Activated CD8-positive, alpha-beta memory T cell treated with anti-CD3 and anti-CD28 coated beads for 48 hours (primary cell): ENCODE measurements at places on chromosomes 2 and 18.

- DNase-seq: no peak
These were observed 804.3 kb downstream of the DCDC2C start for GRCh38 chr2:4507661-4508060.

DNA sequence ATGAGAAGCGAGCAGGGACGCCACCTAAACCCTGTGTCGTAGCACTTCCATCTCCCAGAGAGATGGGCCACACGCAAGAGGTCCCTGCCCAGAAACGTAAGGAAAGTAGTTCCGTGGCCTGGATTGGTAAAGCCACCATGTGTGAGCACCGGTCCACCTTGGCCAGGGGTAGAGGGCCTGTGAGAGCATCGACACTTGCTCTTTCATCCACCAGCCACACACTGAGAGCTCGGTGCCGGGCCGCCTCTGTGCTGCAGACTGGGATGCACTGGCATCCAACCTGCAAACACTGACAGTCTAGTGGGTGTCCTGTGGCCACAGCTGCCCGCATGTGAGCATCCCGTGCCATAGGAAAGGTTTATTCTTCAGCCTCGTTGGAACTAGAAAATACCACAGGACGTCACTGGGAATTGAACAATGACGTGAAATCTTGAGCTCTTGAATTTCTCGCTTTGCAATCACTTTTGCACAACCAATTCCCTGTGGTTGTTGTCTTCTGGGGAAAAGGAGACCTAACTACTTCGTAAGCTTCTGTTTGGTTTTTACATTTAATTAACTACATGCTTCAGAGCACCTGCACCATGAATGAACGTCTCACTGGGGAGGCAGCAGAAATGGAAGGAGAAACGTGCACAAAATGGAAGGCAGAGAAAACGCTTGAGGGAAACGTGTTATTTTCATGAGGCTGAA is 212.0 kb upstream of the RAB6C start:
- no peak for DNase-seq

DNA sequence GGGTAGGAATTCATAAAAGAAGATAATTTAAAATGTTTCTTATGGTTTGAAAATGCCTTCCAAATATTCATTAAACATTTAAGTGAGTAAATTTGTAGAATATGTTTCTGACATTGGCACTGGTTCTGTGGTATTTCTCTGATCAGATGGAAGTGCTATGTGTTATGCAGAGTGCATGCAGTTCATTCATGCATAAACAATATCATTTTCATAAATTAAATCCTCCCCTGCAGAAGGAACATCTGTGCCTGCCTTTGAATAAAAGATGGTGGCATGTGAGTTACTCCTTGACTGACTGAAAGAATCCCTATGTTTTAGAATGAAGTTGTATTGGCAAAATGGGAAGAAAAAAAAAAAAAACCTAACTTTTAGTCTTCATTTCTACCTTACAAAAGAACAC is 5.9 kb downstream of the NEUROD1 start:
- DNase-seq: no peak

GRCh38 chr2:231185886-231186285 is 12.5 kb upstream of the ARMC9 start:
- no peak for DNase-seq

DNA sequence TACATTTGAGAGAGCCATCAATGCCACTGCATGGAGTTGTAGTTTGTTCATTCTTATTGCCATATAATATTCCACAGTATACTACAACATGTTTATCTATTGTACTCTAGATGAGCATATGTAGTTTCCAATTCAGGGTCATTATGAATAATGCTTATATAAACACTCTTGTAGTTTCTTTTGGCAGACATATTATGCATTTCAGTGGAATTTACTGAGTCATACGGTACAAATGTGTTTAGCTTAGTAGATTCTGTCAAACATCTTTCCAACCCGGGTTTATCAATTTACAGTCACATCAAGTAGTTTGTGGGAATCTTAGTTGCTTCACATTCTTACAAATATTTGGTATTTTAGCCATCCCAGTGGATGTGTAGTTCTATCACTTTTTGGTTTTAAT is 161.1 kb downstream of the KCNH7 start:
- DNase-seq: no peak

DNA sequence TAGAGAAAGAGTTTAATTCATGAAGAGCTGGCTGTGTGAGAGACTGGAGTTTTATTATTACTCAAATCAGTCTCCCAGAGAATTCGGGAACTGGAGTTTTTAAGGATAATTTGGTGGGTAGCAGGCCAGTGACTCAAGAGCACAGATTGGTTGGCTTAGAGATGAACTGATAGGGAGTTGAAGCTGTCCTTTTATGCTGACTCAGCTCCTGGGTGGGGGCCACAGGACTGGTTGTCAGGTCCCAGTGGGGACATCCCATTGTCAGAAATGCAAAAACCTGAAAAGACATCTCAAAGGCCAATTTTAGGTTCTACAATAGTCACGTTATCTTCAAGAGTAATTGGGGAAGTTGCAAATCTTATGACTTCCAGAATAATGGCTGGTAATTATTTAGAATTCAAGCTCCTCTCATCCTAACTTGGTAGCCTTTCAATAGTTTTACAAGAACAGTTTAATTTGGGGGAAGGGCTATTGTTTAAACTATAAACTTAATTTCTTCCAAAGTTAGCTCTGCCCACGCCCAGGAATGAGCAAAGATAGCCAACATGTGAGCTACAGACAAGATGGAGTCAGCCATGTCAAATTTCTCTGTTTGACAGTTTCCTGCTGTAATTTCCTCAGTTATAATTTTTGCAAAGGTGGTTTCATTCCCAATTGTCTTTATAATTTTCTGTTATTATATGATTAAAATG is 149.4 kb upstream of the SLC39A10 start:
- no peak for DNase-seq

- DNase-seq: no peak
These were observed 190.1 kb upstream of the SP5 start for GRCh38 chr2:170524828-170525565.

DNA sequence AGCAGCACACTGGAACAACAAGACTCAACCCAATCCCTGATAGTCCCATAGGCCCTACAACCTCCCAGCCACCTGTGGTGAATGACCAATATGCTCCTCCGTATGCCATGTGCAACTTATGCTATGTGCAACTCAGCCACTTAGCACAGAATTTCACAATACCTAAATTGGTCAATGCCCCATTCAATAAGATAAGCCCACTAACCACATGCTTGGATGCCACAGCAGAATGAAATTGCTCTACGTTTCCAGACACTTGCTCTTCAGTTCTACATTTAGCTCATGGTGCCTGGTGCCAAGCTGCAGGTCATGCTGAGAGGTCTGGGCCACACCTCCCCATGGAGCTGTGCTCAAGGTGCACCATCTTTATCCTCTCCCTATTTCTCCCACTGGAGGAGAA is 159.8 kb downstream of the EN1 start:
- DNase-seq: no peak

DNA sequence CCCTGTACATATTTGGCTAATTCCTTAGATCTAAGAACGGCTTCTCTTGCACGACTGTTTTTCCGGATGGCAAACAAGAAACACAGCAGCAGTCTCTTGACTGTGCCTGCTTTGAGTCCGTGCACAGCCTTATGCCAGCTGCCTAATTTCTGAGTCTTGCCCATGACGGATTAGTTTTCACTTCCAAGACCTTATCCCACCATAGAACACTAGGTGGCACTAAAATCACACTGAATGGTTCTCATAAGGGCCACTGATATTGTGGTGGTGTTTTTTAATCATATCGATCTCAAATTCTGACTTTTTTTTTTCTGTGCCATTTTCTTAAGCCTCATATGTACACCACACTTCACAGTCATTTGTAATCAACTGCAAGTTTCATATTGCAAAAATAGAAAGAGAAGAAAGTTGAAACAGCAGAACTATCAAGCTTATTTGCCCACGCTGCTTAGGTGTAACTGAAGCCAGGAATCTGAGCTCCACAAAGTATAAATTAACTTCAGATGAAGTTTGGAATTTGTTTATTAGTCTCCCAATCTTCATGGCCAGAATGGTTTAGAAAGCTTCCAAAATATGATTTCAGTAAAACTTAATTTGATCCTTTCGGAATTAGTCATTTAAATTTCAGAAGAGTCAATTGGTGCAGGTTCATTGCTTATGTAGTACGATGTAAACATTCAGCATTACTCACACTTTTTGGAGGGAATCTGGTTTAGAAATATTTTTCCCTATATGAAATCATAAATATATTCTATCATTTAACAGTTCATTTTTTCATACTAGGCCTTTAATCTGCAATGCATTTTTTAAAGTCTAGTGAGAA is 45.5 kb upstream of the SCN7A start:
- DNase-seq: no peak

DNA sequence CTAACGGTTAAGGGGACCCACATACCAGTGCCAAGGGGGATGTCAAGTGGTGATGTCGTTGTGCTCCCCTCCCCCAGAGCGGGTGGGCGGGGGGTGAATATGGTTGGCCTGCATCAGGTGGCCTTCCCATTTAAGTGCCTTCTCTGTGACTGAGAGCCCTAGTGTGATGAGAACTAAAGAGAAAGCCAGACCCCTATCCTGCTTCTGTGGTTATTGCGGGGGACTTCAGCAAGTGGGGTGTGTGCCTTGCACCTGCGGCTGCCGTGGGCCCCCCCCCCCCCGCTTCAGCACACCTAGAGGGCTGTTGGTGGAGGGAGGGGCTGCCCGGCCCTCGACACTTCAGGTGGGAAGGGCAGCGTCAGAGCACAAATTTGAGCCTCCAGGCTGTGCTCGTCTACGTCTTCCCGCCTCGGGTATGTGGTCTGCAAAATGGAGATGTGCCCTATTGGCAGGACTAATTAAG is 6.1 kb downstream of the CTDSP1 start:
- no peak for DNase-seq

DNA sequence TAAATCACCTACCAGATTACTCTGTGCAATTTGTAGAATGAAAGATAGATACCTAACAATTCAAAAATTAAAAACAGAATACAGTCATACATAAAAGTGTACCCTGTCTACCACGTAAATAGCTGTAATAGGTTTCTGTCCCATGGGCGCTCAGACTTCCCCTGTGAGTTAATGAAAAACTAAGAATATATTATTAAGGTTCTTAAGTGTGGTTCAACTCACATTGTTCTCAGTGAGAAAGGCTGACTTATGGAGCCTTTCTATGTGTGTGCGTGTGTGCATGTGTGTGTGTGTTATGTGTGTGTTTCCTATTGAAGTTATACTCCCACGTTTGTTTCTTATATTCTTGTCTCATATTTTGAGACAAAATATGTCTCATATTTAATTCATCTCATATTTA is 114.6 kb upstream of the CD302 start:
- DNase-seq: no peak

- no peak for DNase-seq
These were observed 36.4 kb downstream of the FLACC1 start for GRCh38 chr2:201320701-201321100.

DNA sequence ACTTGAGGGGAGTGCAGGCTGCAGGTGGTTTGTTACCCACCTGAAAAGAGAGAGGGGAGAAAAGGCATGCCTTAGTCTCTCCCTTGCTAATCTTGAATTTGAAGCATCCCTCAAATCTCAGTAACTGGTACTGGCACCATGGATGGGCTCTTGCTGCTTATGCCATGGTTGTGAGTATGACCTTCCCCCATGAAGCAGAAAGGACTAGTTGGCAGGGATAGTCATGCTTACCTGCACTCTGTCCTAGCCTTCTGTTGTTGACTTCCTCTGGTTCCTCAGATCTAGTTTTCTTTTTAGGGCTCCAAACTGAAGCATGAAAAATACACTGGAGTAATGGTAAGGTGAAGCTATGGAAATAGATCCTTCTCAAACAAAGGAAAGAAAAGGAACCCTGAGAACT is 191.2 kb downstream of the SPAG16 start:
- DNase-seq: no peak

DNA sequence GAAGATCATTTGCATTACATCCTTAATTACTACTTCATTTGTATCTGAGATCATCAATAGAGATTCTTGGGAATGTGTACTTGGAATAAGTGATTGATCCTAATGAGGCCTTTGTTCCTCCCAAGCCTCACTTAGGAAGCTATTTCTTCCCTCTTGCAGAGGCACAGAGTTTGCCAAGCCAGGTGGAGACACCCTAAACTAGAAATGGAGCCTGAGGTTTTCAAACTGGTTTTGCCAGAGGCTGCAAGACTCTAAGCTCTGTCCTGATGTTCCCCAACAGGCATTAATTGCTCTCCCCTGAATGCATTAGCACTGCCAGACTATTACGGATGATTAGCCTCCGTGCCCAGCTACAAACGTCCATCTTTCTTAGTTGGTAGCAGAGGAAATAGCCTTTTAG is 125.2 kb upstream of the LGALSL start:
- no peak for DNase-seq

- DNase-seq: no peak
These were observed 69.0 kb downstream of the CTAGE1 start for GRCh38 chr18:22348521-22349316.

- DNase-seq: no peak
These were observed 132.2 kb downstream of the SMAD7 start for GRCh38 chr18:48818329-48819254.

DNA sequence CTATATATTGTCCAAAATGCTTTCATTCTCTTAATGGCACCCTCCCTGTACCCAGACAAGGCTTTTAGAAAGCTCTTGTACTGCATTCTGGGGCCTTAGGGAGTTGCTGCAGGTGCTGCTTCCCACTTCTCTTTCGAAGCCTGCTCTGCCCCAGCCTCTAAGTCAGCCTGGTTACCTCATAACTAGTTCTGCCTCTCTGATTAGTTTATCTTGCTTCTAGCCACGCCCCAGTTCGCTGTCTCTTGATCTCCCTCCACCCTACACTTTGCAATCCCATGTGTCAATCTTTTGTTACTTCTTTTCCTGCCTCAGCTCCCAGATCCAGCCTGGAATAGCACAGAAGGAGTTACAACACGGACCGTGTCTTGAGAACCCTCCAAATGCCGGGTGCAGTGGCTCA is 13.8 kb upstream of the NCOA1 start:
- no peak for DNase-seq

DNA sequence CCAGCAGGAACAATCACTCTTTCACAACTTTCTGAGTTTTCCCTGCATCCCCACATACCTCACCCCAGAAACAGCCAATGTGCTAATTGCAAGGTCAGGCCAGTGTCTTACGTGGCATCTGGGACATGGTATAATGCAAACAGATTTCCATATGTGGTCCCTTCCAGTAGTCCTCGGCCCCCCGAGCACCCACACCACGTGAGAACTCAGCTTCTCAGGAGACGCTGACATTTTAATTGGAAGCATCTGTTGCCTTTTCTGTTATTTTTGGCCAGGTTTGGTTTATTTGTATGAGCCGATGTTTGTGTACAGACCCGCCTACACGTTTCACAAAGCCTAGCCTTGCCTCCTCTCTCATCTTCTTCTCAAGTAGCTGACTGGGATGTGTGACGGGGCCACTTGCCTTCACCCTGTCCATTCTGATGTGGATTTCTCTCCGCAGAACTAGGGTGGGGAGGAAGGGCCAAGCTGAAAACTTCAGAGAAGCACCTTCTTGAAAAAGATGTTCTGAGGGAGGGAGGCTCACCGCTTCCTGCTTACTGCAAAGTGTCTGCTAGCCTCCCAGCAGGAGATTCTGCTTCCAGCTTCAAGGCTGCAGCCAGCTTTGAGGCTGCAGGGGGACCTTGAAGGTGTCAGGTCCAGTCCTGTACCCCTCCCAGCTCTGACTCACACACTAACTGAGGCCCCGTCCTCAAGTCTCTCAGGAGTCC is 109.6 kb upstream of the SLC14A2 start:
- DNase-seq: no peak
